NCI-H1694 (cell line): ENCODE measurements at places on chromosomes 12 and 14.

DNA sequence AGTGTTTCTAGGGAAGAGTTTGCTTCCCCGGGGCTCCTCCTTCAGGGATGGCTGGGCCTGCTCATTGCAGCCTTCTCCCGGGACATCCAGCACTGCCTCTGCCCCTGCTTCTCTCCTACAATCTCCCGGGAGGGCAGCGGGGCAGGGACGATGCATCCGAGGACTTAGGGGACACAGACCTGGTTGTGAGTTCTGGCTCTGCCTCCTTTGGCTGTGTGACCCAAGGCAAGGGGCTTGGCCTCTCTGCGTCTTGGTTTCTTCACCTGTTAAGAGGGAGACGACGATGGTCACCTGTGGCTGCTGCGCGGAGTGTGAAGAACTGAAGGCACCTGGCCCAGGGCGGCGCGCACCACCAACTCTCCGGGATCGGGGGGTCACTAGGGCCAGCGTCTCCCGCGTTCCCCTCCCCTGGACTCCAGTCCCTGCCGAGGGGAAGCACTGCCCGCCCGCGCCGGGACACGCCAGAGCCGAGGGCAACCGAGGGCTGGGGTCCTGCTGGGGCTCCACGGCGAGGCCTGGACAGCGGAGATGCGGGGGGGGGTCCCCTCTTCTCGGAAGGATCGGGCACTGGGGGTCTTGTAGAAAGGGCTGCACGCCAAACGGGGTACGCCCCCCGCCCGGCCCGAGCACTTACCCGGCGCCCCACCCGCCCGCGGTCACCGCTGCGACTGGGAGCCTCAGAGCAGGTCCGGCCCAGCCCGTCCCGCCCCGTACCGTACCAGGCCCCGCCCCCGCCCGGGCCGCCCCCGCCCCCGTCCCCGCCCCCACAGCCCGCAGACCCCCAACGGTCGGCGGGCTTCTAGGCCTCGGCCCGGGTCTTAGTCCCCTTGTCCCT lies at the start of gene HVCN1:
Gene HVCN1, minus strand, starts transcription at position 670 of the 835 bp plus-strand sequence. CDS start 5,870 bp downstream, outside the sequence.
- DNase-seq, result no peak

DNA sequence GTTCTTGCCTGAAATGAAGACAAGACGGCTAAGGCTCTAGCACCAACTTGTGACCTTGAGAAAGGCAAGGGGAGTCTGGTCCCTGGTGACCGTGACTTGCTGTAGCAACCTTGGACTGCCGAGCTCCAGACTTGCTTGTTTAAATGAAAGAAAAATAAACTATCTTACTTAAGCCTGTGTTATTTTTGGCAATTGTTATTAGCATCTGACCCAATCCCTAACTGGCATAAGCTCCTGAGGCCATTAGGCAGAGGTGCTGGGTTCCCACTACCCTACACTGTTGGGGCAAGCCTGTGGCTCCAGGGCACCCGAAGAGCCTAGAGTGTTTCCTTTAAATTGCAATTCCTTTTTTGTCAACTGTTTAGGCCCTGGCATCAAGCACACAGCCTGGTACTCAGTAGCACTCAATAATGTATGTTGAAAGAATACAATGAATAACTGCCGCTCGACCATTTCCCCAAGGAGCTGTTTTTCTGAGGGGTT lies 106.9 kb upstream of the HIF1A start:
- no peak for DNase-seq

DNA sequence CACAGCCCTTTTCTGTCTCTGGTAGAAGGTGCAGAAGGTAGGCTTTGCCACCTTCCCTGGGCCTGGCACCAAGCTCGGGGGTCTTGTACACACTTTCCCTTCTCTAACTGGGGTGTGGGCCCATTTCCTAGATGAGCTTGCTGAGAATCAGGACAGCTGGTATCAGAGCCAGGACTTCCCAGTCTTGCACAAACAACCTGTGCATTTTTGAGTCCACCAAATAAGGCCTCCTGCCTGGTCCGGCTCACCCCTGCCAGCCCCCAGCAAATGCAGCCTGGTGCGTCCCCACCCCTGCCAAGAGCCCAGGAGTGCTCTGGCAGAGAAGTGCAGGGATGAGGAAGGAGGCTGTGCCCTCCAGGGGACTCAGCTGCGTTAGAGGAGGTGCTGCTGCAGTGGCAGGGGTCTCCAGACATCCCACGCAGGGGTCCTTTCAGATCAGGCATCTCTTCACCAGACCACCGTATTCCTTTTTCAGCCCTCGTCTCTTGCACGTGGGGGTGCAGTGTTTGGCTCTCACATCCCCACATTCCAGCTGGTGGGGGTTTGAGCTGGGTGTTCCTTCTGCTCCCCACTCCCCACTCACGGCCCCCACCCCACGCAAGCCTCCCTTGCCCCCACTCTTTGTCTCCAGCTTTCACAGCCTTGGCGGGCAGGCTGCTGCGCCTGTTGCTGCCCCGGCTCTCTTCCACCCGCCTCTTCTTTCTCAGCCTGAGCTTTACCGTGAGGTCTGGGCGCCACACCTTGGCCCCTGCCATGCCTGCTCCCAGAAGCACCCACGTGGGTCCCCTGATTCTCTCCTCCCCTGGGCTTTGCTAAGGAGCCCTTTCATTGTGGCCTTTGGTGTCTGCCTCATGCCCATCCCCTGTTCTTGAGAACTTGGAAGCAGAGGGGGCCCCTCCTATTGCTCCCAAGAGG lies 32.3 kb downstream of the MEG3 start:
- DNase-seq, result no peak

DNA sequence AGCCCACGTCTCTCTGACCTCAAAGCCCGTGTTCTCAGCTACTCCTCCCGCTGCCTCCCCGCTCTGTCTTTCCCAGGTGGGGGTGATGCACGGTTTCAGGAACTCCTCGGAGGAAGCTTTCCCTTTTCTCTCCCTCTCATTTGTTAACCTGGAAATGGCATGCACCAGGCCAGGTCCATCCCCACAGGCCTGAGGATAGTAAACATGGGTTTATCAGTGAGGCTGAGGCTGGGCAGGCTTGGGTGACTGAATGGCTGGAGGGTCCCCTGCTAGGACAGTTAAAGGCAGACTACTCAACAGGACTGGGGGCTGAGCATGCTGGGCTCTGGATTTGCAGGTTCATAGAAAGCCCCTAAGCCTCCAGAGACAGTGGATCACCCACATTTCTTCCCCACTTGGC lies 7.6 kb downstream of the WSCD2 start:
- no peak for DNase-seq

- peak; percentile 52 for DNase-seq
Observed at GRCh38 chr14:63388766-63389431, 70.2 kb upstream of the GPHB5 start.

- DNase-seq, result no peak
Observed at GRCh38 chr12:109053382-109054123, 1.2 kb downstream of the USP30 start.

GRCh38 chr14:96237641-96238040 lies 18.4 kb upstream of the BDKRB1 start:
- DNase-seq, result no peak

- no peak for DNase-seq
Observed at GRCh38 chr12:48899651-48900050, 25.6 kb downstream of the FKBP11 start.

DNA sequence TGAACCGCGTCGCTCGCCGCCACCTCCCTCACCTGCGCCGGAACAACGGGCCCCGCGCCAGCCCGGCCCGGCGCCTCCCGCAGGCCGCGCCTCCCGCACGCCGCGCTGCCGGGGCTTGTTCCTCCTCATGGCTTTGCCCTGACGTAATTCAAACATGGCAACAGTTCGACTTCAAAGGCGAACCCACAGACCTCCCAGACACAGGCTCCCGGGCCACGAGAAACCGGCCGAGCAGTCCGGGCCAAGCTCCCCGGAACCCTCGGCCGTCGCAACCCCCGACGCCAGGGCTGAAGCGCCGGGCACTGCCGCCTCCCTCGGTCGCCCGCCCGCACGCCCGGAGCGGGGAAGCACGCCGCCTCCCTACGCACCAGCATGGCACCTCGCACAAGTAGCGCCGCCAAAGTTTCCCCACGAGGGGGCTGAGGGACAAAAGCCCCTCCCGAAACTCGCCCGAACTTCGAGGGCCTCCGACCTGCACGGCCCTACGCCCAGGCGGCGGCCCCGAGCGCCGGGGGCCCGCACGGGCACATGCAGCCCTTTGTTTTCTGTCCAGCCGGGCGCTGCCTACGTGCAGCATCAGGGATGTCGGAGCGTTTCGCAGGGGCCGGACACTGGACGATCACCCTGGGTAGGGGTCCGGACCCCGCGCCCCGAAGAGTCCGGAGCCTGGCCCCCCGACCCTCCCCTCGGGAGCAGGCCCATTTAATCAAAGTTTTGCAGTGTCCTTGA lies 1.7 kb downstream of the SINHCAF start:
- peak; percentile 66 for DNase-seq

DNA sequence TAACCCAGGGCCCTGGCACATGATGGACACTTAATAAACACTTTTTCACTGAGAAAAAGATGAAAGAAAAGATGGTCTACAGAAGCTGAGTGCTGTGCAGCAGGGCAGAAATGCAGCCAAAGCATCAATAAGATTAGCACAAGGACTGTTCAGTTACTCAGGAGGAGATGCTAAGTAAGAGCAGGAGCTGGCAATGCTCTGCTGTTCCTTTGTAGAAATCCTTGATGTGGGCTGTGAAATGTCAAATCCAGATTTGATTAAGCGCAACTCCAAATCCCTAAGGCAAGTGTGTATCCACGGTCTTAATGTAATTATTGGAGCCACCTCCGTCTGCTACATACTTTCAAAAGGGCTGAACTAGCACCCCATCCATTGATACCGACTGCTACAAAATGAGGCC lies 151.8 kb upstream of the BTG1 start:
- no peak for DNase-seq

DNA sequence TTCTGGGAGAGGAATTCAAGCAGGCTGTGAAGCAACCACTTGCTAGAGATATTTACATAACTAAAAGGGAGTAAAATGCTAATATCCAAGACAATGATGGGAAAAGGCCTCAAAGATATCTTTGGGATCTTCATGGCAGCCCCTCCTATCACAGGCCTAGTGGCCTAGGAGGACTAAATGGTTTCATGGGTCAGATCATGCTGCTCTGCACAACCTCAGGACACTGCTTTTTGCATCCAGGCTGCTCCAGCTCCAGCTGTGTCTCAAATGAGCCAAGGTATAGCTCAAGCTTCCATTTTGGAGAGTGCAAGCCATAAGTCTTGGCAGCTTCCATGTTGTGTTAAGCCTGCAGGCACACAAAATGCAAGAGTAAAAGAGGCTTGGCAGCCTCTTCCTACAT lies 195.6 kb upstream of the SSTR1 start:
- DNase-seq, result no peak

GRCh38 chr12:31507966-31508365 lies 83.0 kb downstream of the DENND5B start:
- DNase-seq, result no peak

GRCh38 chr12:105433804-105434203 lies 103.3 kb downstream of the C12orf75 start:
- no peak for DNase-seq

GRCh38 chr12:55644591-55644990 lies 7.9 kb downstream of the OR10P1 start:
- DNase-seq, result no peak

- no peak for DNase-seq
Observed at GRCh38 chr12:30010071-30011052, 226.6 kb upstream of the TMTC1 start.

GRCh38 chr14:50937325-50937724 lies 7.0 kb downstream of the PYGL start:
- DNase-seq, result no peak

- DNase-seq, result peak; percentile 94
Observed at GRCh38 chr14:54343272-54344121, 53.3 kb upstream of the CDKN3 start.

GRCh38 chr12:55829967-55830600 lies 697 bp upstream of the DNAJC14 start:
- DNase-seq, result no peak

GRCh38 chr12:106980944-106981343 lies 6.0 kb downstream of the MTERF2 start:
- DNase-seq, result no peak

- DNase-seq, result no peak
Observed at GRCh38 chr12:49868449-49868848, 25.5 kb upstream of the BCDIN3D start.

GRCh38 chr14:106846218-106846617 lies 1319.8 kb downstream of the TMEM121 start:
- DNase-seq, result no peak

GRCh38 chr12:53942467-53942997 lies 3.9 kb downstream of the HOXC13 start:
- DNase-seq, result no peak

GRCh38 chr14:58882577-58883018 lies 244.8 kb downstream of the DACT1 start:
- peak; percentile 49 for DNase-seq

DNA sequence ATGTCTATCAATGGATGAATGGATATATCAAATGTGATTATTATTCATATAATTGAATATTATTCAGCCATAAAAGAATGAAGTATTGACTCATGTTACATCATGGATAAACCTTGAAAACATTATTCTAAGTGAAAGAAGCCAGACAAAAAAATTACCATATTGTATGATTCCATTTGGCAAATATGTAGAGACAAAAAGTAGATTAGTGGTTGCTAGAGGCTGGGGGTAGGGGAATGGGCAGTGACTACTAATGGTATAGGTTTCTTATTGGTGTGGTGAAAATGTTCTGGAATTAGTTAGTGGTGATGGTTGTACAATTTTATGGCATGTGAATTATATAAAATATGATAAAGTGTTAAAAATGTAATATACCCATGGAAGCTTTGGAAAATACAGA lies 31.8 kb upstream of the GNS start:
- no peak for DNase-seq

DNA sequence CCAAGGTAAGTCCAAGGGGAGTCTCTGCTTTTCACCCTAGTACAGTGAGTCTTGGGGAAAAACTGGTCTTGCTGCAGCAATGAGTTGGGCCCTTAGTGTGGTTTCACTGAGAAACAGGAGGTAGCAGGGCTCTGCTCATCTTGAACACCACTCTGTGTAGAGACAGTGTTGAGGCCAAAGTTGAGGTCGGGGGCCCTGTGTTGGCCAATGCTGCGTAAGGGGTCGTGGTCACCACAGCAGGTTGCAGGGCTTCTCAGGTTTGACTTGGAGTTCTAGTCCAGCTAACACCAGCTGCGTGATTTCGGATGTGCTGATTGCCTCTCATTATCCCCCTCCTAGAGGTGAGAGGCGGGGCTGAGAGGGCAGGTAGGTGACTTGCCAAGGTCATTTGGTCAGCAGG lies 807.5 kb downstream of the VRK1 start:
- DNase-seq, result no peak

GRCh38 chr12:45989287-45989686 lies 1.1 kb downstream of the SCAF11 start:
- no peak for DNase-seq
